ENCODE measurements at places on chromosomes 7 and 10.

DNA sequence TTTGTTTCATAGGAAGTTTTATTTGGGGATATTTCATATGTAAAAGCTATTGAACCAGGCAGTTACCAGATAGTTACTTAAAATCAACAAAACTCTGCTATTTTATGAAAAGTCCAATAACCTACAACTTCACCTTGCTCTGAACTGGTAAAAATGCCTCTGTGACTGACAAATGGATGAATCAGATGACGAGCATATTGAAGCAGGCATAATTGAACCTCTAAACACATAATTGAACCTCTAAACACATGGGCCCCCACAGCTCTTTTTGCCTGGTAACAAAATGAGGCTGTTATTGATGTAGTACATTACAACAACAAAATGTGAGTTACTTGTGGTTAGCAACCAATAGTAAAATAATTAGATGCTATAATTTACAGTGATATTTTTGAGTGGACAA, 99.7 kb downstream of the MBL2 start:
- DNase-seq = no peak

DNA sequence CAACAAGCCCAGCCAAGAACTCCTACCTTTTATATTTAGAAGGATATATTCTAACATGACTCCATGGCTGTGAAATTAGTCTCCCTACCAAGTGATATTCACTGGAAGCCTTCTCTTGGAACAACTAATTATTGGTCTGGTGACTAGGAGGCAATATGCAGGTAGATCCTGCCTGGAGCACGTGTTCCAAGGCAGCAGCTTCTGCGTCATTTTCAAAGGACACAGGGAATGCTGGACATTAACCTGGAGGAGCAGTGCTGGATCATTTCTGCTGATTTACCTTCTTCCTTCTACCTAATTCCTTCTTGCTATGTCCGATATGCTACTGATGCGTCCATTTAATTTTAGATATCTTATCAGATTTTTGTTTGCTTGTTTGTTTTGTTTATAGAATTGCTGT, 5.6 kb downstream of the AKR1D1 start:
- DNase-seq = no peak

GRCh38 chr7:52726493-52726892, 308.9 kb upstream of the POM121L12 start:
- DNase-seq = no peak

DNA sequence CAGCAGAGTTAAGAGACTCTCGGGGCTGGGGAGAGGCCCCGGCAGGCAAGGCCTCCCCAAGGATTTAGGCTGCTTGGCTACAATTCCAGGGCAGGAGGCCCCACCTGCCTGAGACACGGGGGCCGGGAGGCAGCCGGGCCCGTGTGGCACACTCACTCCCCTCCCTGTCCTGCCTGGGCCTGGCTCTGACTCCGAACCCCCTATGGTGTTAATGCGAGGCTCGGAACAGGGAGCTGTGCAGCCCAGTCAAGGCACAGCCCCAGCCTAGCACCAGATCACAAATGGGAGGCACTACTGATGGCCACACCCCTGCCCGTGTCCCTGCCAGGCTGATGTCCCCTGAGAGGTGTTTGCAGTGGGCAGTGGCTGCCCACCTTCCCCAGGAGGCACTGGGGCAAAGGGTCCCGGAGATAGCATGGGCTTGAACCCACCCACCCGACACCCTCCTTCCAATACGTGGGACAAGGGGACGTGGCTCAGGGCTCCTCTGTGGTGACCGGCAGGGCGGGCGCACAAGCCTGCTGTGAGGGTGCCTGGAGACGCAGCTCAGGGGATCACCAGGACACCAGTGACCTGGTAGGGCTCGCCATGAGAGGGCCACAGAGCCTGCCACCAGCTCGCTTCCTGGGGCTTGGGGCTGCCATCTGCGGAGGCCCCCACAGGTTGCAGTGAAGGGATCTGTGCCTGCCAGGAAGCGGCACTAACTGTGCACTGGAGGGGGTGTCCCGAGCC, 37.0 kb downstream of the DPYSL4 start:
- DNase-seq = no peak

DNA sequence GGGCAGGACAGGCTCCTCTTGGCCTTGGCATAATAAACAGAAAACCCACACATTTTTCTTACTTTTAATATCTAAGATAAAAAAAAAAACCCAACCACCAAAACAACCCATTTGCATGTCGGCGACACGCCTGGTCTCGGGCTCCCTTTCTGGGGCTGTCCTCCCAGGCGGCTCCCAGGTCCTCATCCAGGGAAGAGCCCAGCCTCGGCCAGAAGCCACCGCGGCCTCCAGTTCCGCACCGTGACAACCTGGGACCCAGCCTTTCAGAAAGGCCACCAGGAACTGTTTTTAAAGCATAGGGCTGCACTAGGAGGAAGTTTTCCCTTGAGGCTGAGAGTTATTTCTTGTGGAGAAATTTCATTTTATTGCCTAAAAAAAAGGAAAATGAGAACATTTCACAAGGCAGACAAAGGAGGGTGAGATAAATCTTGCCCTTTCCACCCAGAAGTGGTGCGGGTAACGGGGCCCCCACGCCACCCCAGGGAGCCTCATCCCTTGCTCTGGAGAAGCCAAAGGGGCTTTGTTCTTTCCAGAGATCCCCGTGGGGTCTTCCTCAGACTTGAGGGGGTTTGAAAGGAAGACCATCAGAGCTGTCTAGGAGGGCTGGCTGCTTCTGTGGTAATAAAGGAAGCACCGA, 39.2 kb upstream of the MKRN1 start:
- DNase-seq = no peak

DNA sequence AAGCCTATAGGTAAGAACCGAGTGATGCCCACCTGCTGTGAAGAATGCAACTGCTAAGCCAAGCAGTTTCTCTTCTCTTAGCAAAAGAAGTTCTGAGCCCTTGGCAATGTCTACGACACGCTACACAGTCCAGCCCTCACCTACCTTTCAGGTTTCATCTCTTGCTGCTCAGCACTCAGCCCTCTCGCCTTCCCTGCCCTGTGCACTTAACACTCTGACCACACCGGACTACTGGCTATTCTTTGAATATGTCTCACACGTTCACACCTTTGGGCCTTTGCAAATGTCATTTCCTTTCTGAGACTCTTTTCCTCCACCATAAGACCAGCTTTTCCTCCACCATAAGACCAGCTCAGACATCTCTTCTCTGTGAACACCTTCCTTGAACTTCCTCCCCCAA, 67.0 kb upstream of the ITGB1 start:
- no peak for DNase-seq

DNA sequence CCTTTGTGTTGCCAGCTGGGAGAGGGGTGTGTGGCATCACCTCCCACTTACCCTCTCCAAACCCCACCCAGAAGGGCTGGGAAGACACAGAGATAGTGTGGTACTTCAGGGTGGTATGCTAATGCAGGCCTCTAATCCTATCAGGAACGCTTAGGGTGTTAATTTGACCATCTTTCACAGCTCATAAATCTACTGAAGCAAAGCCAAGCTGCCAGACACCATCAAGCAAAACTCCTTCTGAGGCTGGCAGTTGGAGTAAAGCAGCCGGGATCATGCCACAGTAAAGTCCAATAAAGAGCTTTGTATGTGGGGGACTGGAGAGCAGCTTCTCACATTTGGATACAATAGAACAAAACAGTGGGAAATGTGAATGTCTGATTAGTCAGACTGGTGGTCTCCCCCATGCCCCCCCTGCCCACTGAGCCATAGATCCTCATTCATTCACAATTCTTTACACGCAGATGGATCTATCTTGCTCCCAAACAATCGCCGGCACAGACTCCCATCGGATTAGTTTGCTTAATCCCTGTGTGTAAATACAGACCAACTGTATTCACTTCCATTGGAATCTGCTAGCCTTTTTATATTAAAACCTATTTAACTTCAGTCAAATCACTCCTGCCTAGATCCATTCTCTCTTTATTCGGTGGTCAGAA, 29.6 kb downstream of the FGFBP3 start:
- DNase-seq = peak; percentile 50

DNA sequence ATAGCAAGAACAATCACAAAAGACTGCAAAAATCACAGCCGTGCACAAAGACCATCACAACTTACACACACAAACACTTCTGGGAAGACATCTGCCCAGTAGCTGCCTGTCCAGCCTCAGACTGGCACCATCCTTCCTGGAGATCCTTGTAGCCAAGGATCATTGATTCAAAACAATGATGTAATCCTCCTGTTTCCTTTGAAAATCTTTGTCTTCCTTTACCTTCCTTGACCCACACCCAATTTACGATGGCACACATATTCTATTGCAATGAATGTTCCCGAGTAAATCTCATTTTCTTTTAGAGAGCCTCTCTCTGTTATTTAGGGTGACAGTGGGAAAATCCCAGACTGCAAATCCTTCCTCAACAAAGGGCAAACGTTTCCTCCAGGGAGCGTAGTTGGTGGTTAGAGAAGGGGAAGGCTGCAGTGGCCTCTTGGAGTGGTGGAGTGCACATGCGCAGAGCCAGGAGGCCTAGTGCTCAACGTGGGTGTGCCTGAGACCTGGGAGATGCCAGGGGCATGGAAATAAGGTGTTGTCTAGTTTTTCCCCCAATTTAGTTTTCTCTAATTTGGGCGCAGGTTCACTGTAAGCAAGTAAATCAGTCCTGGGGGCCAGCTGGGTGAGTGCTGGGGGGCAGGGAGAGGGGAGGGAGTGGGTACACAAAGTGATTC, 3.1 kb upstream of the INPP5A start:
- DNase-seq = no peak
